GM12878 (cell line): ENCODE measurements at places on chromosomes 3 and 15. TPM values are rescaled to one million over a fixed set of nuclear protein-coding genes. Genes with fewer than 3 reads are reported as not detected.

GRCh38 chr15:63945007-63945788 lies 101.1 kb downstream of the DAPK2 start:
- H3K4me1 ChIP-seq = peaks cover 13% of the 10 kb centered on the region
- H3K27ac ChIP-seq = no peak overlapping the region
- no peaks in the 10 kb centered on the region for H3K27me3 ChIP-seq
- no peaks in the 10 kb centered on the region for H3K36me3 ChIP-seq
- H3K4me3 ChIP-seq = no peak overlapping the region

DNA sequence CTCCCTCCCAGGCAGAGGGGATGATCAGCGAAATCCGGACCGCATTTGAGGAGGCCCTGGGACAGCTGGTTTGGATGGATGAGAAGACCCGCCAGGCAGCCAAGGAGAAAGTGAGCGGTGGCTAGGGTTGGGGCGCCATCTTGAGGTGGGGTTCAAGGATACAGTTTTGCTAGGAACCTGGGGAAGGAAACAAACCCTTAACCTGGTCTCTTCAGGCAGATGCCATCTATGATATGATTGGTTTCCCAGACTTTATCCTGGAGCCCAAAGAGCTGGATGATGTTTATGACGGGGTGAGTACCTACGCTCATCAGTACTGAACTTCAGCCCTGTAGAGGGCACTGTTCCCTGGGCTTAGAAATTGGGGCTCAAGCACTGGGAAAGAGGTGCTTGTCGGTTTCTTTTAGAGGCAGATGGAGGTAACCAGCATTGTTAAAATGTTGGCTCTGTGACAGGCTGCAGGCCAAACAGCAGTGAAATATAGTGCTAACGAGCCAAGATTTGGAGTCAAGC lies 9.6 kb upstream of the PSMD2 start:
- no peak overlapping the region for H3K27ac ChIP-seq
- H3K4me1 ChIP-seq = no peaks in the 10 kb centered on the region

DNA sequence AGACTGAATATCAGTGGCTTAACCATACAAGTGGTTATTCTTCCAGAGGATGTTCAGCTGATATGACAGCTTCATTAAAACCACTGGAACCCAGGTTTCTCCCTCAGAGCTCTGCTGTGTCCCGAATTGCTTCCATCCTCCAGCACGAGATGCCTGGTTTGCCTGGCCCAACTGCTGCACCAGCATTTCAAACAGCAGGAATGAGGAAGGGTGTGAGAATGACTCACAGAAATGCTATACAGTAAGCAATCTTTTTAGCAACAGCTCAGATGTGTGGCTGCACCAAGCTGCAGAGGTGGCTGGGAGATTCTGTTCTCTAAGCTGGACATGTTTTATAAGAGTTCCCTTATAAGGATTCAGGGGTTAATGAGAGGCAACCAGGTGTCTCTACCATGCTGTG lies 271.0 kb downstream of the GABRG3 start:
- H3K4me3 ChIP-seq = no peak overlapping the region
- no peaks in the 10 kb centered on the region for H3K36me3 ChIP-seq

Gene PODXL2
- 22.2 and 24.4 TPM in 2 replicates for total RNA-seq

DNA sequence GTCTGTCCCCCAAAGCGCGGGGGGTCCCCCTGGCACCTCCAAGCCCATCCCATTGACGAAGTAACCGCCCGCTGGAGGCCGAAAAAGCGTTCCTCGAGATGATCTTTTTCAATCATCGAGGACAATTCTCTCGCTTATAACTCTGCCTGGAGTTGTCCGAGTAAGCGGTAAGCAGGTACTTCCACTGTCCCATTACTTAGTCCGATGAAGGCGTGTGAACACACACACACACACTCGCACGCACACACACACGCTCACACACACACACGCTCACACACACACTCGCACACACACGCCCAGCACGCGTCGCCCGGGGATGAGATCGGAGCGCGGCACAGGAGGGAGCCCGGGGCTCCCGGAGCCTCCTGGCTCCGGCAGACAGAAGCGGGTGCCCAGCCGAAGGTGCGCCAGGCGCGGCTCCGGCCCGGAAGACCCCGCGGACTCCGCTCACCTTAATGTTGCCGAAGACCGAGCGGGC lies 430 bp downstream of the SLCO2A1 start:
- H3K27me3 ChIP-seq = peaks cover 16% of the 10 kb centered on the region; the same call in 1 of the 2 replicates
- no peaks in the 10 kb centered on the region for H3K4me1 ChIP-seq
- H3K36me3 ChIP-seq = no peaks in the 10 kb centered on the region

GRCh38 chr3:30305021-30305420 lies 301.4 kb upstream of the TGFBR2 start:
- no peak for DNase-seq
- no peak overlapping the region for H3K4me3 ChIP-seq
- H3K36me3 ChIP-seq = no peaks in the 10 kb centered on the region
- H3K27ac ChIP-seq = no peak overlapping the region
- H3K4me1 ChIP-seq = no peaks in the 10 kb centered on the region
- H3K27me3 ChIP-seq = no peaks in the 10 kb centered on the region

GRCh38 chr3:12582730-12583129 lies 25.8 kb downstream of the MKRN2 start:
- H3K4me3 ChIP-seq = no peak overlapping the region
- H3K4me1 ChIP-seq = peaks cover 6% of the 10 kb centered on the region; the same call in 1 of the 2 replicates
- no peak overlapping the region for H3K27ac ChIP-seq
- DNase-seq = no peak

- no peaks in the 10 kb centered on the region for H3K27me3 ChIP-seq
- peaks cover 2% of the 10 kb centered on the region for H3K4me1 ChIP-seq
- no peaks in the 10 kb centered on the region for H3K36me3 ChIP-seq
- no peak overlapping the region for H3K4me3 ChIP-seq
- DNase-seq = no peak
- H3K27ac ChIP-seq = no peak overlapping the region
Measured at GRCh38 chr3:49500205-49500731, 30.2 kb downstream of the DAG1 start.

Gene KY
- not detected in 2 replicates for total RNA-seq

- DNase-seq = no peak
- H3K27ac ChIP-seq = no peak overlapping the region
- H3K4me3 ChIP-seq = no peak overlapping the region
- H3K36me3 ChIP-seq = no peaks in the 10 kb centered on the region
- no peaks in the 10 kb centered on the region for H3K27me3 ChIP-seq
Measured at GRCh38 chr15:101115786-101116680, 135.8 kb downstream of the CHSY1 start.

DNA sequence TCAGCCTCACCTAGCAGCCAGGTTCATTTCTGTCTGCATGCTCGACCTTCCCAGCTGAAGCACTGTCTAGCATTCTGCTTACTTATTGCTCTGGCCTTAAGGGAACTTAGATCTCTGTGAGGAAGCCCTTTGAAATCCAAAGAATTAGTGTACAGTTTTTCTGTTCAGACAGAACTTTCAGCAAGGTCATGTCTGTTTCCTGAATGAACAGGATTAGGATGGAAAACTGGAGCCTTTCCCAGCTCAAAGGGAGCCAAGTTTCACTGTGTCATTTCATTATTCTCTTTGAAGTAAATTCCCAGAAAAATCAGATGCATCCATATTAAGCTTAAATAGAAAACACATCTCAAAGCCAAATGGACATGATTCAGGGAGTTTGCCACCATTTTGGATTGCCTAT lies 457.3 kb upstream of the KCNMB2 start:
- H3K4me1 ChIP-seq = no peaks in the 10 kb centered on the region
- no peaks in the 10 kb centered on the region; the same call in 1 of the 2 replicates for H3K27me3 ChIP-seq
- no peak overlapping the region for H3K4me3 ChIP-seq
- DNase-seq = no peak
- H3K27ac ChIP-seq = no peak overlapping the region

DNA sequence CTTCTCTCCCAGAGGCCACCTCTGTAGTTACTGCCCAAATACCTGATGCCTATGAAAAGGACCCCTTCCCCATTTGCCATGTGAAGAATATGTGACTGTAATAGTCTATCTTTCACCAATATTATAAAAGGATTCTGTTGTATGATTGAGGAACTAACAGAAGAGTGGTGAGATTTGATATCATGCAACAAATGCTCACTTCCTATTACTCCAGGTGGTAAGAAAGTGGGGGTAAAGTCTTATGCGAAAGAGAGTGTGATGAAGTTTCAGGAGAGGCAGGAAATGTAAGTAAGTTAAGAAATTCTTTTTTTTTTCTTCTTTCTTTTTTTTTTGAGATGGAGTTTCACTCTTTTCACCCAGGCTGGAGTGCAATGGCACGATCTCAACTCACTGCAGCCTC lies 24.4 kb upstream of the RAP2B start:
- H3K27me3 ChIP-seq = no peaks in the 10 kb centered on the region
- no peak overlapping the region for H3K4me3 ChIP-seq
- H3K27ac ChIP-seq = peak overlapping the region; percentile 55
- no peaks in the 10 kb centered on the region for H3K36me3 ChIP-seq

DNA sequence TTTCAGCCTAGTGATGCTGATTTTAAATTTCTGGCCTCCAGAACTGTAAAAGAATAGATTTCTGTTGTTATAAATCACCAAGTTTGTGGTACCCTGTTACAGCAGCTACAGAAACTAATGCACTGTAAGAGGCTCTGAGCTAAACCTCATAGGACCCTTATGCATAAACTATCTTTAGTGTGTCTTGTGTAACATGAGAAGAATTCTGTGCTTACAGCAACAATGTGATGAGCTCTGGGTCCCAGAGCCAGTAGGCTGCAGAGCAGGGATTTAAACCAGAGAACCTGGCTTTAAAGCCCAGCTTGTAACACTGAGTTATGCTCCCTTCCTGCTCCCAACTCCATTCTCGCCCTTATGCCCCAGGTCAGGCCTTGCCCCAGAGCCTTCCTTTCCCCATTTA lies 113.1 kb downstream of the THSD4 start:
- no peaks in the 10 kb centered on the region for H3K27me3 ChIP-seq
- no peaks in the 10 kb centered on the region for H3K36me3 ChIP-seq
- no peak for DNase-seq
- H3K4me3 ChIP-seq = no peak overlapping the region
- H3K27ac ChIP-seq = no peak overlapping the region

GRCh38 chr3:3578718-3579117 lies 220.5 kb upstream of the LRRN1 start:
- no peaks in the 10 kb centered on the region for H3K36me3 ChIP-seq
- H3K27me3 ChIP-seq = no peaks in the 10 kb centered on the region
- DNase-seq = no peak
- H3K27ac ChIP-seq = no peak overlapping the region

- no peaks in the 10 kb centered on the region for H3K27me3 ChIP-seq
- no peaks in the 10 kb centered on the region for H3K36me3 ChIP-seq
- H3K4me1 ChIP-seq = peaks cover 11% of the 10 kb centered on the region
- H3K4me3 ChIP-seq = no peak overlapping the region
- 0 out of 2 replicates have a peak overlapping the region, but pooled peaks have one; percentile 11 for H3K27ac ChIP-seq
Measured at GRCh38 chr3:130925628-130926027, 31.7 kb downstream of the ATP2C1 start.

- no peak overlapping the region for H3K27ac ChIP-seq
- no peaks in the 10 kb centered on the region for H3K4me1 ChIP-seq
- H3K4me3 ChIP-seq = no peak overlapping the region
- H3K27me3 ChIP-seq = no peaks in the 10 kb centered on the region; the same call in 1 of the 2 replicates
- H3K36me3 ChIP-seq = no peaks in the 10 kb centered on the region
Measured at GRCh38 chr15:60595665-60596064, 116.7 kb upstream of the ICE2 start.

Gene POC1A
- total RNA-seq = 22.9 and 23.4 TPM in 2 replicates

Gene KCNH8
- total RNA-seq = 0.11 and 0.18 TPM in 2 replicates

Gene GAP43
- total RNA-seq = not detected in 2 replicates

Gene CCDC54
- not detected in 2 replicates for total RNA-seq

DNA sequence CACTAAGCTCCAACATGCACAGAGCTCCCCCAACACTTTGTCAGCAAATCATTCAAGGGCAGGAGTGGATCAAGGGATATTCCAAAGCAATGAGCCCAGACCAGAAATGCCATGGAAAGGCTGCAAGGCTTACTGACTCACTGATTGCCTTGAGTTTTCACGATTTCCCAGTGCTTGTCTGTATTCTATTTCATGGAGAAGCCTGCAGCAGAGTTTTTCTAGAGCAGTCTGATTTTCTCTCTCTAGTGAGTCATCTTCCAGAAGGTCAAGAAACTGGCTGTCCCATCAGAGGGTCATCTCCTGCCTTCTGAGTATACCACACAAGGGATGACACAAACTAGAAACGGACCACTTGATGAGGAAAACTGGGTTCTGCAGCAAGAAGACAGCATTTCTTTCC lies 16.5 kb downstream of the LMCD1 start:
- no peak overlapping the region for H3K4me3 ChIP-seq
- H3K27ac ChIP-seq = no peak overlapping the region
- H3K4me1 ChIP-seq = no peaks in the 10 kb centered on the region; the same call in 1 of the 2 replicates
- H3K36me3 ChIP-seq = no peaks in the 10 kb centered on the region

DNA sequence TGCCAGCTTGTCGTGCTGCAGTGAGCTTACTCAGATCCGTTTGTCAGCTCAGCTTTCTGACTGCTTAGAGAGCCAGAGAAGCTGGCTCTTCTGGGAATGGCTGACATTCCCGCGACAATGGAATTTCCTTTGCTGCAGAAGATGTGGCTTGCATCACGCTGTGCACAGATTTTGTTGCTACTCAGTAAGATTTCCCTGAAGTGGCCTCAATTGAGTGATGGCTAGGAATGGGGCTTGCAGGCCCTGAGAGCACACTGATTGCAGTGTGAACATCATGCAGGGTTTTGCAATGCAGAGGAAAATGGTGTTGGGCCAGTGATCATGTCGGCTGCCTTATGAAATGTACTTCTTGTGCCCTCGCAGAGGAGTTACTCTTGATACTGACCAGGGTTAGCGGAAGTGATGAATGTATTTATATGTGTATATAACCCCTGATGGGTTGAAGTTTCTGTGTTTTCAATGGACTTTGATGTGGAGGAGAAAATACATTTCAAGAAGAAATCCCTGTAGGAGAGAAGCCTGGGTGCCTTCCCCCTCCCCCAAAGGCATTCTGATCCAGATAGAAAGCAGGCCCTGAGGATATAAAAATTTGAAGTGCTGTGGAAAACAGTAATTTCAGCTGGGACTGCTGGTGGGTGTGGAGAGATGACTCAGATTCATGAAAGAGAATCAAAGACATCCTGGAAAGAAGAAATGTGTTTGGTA lies 102.5 kb upstream of the PDZRN3 start:
- no peak for DNase-seq
- no peaks in the 10 kb centered on the region for H3K4me1 ChIP-seq
- H3K4me3 ChIP-seq = no peak overlapping the region
- no peaks in the 10 kb centered on the region for H3K36me3 ChIP-seq
- H3K27me3 ChIP-seq = no peaks in the 10 kb centered on the region

Gene TMEM207
- not detected in 2 replicates for total RNA-seq

DNA sequence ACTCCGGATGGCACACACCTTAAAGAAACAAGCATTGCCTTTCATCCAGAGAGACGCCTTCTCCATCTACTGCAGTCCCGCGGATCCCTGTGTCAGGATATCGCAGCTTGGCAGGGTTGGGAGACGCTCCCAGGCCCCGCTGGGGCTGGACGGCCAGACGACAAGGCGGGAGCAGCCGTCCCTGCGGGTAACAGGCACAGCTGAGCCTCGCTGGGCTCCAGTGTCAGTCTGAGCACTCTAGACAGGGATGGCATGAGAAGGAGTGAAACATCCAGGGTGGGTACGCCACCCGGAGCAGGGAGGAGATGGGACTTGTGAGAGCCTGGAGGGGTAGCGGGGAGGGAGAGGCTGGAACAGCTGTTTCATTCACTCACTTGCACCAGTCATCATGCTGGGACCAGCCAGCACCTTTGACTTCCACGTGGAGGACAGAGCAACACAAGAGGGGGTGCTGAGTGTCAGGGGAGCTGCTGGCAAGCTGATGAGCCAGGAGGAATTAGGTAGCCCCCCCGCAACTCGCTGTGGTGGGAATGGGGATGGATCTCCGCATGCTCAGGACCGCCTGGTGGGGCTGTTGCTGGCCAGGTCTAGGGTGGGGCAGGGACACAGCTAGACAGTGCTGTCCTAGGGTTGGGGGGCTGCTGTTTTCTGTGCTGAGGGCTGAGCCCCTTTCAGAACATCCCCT lies 31.6 kb upstream of the SNRPA1 start:
- no peak overlapping the region for H3K4me3 ChIP-seq
- no peak for DNase-seq
- no peaks in the 10 kb centered on the region for H3K36me3 ChIP-seq
- H3K27me3 ChIP-seq = peaks cover 5% of the 10 kb centered on the region
